Fibroblast of skin of left quadriceps (primary cell): ENCODE measurements at places on chromosomes 1 and 21.

DNA sequence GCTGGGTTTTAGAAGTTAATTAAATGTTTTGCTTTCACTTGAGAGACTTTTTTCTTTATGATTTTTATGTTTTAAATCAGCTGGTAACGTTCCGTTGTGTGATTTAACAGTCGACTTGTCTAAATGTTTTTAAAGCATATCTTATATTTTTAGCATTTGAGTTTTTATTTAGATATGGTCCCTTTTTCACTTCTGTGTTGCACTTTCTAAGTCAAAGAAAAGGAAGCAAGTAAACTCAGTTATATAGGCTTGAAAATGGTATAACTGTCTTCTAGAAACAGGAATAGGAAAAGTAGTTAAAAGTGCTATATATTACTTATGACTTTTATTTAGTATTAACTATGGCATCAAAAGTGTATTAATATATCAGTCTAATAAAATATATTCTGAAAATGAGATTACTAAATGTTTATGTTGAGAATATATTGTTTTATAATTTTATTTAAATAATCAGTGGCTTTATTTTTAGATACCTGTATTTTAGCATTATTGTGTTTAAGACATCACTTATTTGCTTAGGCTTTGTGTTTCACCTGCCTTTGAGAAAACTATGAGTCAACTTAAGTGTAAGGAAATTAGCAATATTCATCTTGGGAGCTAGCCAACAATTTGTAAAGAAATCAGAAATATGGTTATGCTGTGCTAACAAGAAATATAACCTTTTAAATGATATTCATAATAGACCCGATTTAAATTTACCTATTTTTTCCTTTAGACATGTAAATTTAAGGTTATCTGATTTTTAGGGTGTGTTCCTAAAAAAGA, 60.5 kb downstream of the RABGAP1L start:
- no peak for DNase-seq

GRCh38 chr1:155831279-155831976, 25.6 kb downstream of the GON4L start:
- no peak for DNase-seq

DNA sequence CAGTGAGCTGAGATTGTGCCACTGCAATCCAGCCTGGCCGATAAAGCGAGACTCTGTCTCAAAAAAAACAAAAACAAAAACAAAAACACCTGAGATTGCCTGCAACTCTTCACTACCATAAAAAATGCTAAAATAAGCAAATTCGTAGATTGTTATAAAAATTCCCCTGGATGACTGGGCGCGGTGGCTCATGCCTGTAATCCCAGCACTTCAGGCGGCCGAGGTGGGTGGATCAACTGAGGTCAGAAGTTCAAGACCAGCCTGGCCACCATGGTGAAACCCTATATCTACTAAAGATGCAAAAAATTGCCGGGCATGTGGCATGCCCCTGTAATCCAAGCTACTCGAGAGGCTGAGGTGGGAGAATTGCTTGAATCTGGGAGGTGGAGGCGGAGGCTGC, 10.7 kb downstream of the MED18 start:
- no peak for DNase-seq

- peak; percentile 74 for DNase-seq
These were observed 46.0 kb downstream of the RHOU start for GRCh38 chr1:228781161-228781808.

- peak; percentile 55 for DNase-seq
These were observed 3.7 kb upstream of the ARHGEF19 start for GRCh38 chr1:16215882-16216753.

- no peak for DNase-seq
These were observed 123.1 kb upstream of the ADAR start for GRCh38 chr1:154730986-154731489.

DNA sequence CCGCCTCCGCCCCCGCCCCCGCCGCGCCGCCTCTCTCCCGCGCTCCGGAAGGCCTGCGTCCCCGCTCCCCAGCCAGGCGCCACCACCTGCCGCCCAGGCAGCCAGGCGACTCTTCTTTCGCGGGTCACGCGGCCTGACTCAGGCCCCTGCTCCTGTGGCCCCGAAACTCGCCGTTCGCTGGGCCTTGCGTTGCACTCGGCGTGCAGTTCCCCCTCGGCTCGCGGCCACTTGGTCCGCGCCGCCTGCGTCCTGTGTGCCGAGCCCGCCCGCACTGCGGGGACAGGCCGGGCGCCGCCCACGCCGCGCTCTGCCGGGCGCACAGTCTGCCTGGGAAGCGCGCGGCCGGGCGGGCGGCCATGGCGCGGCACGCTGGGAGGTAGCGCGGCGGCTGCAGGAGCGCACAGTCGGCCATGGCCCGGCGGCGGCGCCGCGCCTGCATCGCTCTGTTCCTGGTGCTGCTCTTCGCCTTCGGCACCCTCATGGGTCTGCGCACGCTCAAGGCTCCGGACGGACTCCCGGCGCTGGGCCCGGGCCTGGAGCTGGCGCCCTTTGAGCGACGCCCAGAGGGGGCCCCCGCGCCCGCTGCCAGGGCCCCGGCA, at the start of gene MANEAL:
Gene MANEAL, plus strand, starts transcription at position 75 of the 599 bp plus-strand sequence. Its CDS starts 336 bp downstream, at position 411.
- DNase-seq: no peak

DNA sequence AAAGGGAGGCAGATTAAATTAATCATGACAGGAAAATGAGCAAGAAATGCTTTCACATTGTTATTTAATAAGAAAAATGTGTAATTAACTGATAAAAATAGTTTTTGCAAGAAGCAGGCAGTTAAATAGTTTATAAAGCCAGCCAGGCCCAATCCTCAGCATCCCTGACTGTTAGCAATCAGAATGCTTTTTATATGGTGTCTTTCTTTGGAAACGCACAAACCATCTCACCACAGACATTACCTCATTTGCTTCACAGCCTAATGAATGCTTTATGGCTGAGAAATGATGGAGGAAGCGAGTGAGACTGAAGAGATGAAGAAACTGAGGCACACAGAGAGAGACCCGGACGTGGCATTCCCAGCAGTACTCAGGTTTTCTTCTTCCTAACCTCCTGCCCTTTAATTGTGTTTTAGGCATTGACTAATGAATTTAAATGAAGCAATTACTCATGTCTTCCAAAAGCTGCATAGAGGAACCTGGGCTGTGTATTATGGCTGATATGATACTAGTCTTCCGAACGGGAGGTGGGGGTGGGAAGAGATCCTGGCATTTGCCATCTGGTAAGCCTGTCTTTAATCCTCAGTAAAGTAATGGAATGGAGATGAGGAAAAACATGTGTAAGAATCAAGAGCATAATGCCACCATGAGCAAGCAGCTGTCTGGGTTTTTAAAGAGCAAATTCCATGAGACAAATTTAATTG, 116.1 kb upstream of the LMO4 start:
- DNase-seq: peak; percentile 10

DNA sequence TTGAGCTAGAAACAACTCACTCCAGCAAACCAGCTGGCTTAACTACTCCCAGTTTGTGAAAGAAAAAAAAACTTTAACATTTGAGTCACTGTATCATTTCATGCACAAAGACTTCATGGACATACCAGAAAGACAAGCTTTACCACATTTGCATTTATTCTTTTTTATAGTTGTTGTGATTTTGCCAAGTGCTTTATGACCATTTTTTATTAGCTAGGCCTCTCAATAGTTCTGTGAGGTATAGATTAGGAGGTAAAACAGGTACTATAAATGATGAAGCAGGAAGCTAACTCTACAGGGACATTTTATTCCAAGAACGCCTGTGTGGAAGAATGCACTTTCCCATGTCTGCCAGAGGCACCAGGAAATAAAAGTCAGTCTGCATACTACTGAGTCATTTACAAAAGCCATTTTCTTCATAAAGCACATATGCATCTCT, 8.2 kb upstream of the DENND1B start:
- DNase-seq: peak; percentile 62

- DNase-seq: no peak
These were observed 40.2 kb downstream of the CASQ2 start for GRCh38 chr1:115728341-115728740.

DNA sequence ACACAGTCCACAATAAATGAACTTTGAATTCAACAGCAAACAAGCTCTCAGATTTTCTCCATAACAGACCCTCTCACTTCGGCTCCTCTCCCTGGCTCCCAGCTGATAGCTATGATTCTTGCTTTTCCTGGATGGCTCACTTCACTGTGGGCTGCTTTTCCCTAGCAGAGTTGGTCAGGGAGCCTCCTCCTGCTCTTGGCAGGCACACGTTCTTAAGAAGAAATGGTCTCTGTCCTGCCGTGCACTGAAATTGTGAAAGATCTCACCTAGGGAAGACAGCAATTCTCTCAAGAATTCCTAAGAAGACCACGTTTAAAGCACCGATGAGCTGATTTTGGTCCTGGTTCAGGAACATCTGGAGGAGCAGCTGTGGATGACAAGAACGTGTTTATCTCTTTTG, 148.5 kb upstream of the KCNK2 start:
- no peak for DNase-seq

- DNase-seq: peak; percentile 23
These were observed 13.8 kb downstream of the PARK7 start for GRCh38 chr1:7975212-7975865.

- no peak for DNase-seq
These were observed 4.4 kb downstream of the ASAP3 start for GRCh38 chr1:23479666-23479941.

DNA sequence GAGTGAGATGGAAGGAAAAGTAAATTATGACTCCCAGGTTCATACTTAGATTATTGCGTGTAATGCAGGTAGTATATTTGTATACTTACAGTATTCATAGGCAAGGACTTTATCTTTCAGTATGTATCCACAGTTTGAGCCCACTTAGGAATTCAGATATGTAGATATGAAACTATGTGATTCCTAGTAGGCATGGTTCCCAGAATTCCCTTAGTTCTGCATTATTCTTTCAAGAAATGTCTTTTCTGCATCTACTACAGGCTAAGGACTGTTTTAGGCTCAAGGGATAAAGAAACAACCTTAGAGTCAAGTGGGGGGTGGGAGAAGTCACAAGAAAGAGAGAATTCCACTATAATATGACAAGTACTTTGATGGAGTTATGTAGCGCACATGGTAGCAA, 13.8 kb downstream of the ANGPTL1 start:
- no peak for DNase-seq

DNA sequence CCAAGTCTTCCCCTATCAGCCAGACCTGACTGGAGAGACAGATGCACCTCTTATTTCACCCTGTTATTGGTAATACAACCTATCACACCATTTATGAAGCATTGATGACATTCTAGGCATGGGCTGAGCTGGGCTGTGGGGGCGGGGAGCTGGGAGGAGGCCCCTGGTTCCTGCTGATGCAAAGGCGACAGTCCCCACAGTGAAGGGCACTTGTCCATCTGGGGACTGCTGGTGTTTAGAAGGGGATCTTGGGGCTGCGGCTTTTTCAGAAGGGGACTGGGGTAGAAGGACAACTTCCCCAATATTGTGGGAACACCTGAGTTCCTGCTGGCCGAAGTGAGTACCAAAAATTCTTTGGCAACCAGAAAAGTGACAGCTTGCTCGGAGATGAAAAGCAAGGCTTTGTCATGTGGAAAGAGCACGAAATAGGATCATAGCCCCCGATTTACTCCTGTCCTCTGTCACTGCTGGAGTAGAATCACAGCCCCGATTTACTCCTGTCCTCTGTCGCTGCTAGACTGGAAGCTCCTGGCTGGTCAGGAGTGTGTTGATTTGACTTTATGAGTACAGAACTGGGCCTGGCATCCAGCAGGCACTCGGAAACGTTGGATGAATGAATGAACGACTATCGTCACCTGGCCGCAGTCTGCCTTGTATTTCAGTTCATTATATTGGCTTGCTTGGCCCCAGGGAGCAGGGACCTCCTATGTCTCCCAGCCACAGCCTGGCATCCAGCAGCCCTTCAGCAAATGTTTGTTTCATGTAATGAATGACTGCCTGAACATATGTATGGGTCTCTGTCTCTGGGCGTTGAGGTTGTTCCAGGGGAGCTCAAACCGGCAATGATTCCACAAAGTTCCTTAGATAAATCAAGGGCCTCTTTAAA, 16.5 kb upstream of the ETV3L start:
- DNase-seq: no peak

DNA sequence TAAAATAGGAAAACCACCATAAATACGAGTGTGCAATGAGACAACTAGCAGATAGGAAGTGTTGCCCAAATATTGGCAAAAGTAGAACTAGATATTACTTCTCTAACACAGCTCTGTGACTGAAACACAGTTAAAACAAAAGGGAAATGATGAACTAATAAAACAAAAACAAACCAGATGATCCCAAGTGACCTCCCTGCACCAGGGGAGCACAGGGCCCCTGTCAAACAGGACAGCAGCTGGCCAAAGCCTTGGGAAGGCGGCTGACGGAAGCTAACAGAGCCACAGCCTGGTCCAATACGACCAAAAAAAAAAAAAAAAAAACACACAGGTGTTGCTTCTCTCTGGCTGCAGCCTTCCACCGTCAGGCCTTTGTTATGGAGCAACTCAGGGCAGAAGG, 17.8 kb downstream of the ZBTB17 start:
- no peak for DNase-seq

GRCh38 chr1:247857069-247857984, at the start of gene TRIM58:
TSS of gene TRIM58 (plus strand) at chr1:247857187. CDS start at chr1:247857247, 60 bp downstream.
- DNase-seq: no peak

GRCh38 chr21:41887667-41888066, 8.5 kb upstream of the PRDM15 start:
- DNase-seq: no peak

GRCh38 chr1:182766881-182767645, 22.5 kb upstream of the NPL start:
- DNase-seq: no peak

DNA sequence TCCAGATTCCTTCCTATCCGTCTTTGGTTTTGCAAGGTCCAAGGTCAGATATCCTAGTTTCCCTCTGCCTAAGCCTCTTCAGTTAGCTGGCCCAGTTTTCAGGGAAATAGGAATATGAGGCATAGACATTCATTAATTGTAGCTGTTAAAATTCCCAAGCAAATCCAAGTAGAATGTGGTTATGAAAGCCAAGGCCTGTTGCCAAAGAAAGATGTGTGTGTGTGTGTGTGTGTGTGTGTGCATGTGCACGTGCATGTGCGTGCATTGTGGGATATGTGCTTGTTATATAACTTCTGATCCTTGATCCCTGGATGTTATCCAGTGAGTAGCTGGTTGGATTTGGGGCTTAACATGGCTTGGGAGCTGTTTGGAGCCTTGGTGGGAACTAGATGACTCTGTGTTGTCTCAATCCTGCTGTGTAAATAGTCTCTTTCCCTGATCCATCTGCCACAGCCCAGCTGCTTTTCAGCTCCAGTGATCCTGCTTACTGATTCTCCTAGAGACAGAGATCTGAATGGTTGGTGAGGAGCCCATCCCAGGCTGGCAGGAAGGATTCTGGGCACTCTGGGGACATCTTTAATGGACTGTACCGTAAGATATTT, 70.6 kb upstream of the GCLM start:
- DNase-seq: peak; percentile 83

DNA sequence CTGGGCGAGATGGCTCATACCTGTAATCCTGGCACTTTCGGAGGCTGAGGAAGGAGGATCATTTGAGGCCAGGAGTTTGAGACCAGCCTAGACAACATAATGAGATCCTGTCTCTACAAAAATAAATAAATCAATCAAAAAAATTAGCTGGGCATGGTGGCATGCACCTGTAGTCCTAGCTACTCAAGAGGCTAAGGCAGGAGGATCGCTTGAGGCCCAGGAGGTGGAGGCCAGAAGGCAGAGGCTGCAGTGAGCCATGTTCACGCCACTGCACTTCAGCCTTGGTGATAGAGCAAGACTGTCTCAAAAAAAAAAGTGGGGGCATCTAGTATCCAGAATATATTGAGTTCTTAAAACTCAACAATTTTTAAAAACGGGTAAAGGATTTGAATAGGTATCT, 6.0 kb downstream of the TUT4 start:
- no peak for DNase-seq

GRCh38 chr1:20493309-20493708, 7.3 kb upstream of the CAMK2N1 start:
- no peak for DNase-seq

GRCh38 chr1:217919683-217920388, 288.7 kb downstream of the SPATA17 start:
- no peak for DNase-seq
